Placental pericyte (primary cell): ENCODE measurements at places on chromosomes 7 and 10. TPM values are rescaled to one million over a fixed set of nuclear protein-coding genes. Genes with fewer than 3 reads are reported as not detected.

SH2D4B gene
- 0.22 and 0.29 TPM in 2 replicates for total RNA-seq

ABCB4 gene
- total RNA-seq = 0.86 TPM in 1 of 2 replicates, not detected in the other

GPR85 gene
- 0.44 and 1.0 TPM in 2 replicates for total RNA-seq

BMPER gene
- total RNA-seq = 16.6 and 24.5 TPM in 2 replicates

PRPS1L1 gene
- total RNA-seq = not detected in 2 replicates

CUTC gene
- 8.5 and 12.2 TPM in 2 replicates for total RNA-seq

PPP1R3A gene
- total RNA-seq = not detected in 2 replicates

RNLS gene
- total RNA-seq = 10.1 and 12.5 TPM in 2 replicates

FBXO24 gene
- 0.66 and 0.86 TPM in 2 replicates for total RNA-seq

KIFBP gene
- 34.6 and 68.1 TPM in 2 replicates for total RNA-seq

SSC4D gene
- total RNA-seq = 0.57 and 0.66 TPM in 2 replicates

TBX20 gene
- 11.8 and 16.0 TPM in 2 replicates for total RNA-seq

MARVELD1 gene
- total RNA-seq = 39.8 and 53.3 TPM in 2 replicates

CYP2C8 gene
- not detected in 2 replicates for total RNA-seq
